Skeletal muscle cell (primary cell): ENCODE measurements at places on chromosomes 16 and 17.

DNA sequence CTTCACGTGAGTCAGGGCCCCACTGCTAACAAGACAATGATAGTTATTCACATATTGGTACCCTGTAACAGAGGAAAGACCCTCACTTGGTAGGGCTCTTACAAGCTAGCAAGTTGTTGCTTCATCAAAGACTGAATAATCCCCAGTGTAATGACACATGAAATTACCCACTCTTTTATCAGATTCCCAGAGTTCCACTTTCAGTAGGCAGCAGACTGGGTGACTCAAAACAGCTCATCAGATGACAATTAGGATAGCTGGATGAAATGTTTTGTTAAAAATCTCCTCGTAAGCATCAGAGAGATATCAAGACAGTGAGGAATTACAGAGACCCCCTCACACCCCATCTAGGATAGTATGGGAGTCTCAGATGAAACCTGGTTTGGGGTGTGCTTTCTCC, 6.8 kb upstream of the OR1E2 start:
- DNase-seq = no peak

GRCh38 chr16:2487903-2488531, 13.1 kb downstream of the TBC1D24 start:
- DNase-seq = no peak

- no peak for DNase-seq
Measured at GRCh38 chr17:13863436-13863835, 205.9 kb upstream of the COX10 start.

- no peak for DNase-seq
Measured at GRCh38 chr16:3377917-3378316, 22.2 kb downstream of the OR2C1 start.

DNA sequence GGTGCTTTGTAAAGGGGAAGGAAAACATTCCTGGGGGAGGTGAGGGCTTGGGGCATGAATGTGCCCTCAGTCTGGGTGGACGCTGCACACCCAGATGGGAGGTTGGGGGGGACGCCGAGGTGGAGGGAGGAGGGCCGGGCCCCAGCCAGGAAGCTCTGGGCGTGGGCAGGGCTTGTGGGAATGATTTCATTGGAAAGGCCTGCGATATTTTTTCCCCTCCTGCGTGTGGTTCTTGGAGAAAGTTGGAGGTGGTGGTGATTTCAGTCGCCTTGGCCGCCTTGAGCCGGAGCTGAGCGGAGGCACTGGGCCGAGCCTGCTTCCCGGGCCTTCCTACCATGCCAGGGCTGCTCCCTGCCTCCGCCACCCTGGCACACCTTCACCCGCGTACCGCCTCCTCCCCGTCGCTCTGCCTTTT, 26.4 kb upstream of the CLEC18A start:
- peak; percentile 56 for DNase-seq

DNA sequence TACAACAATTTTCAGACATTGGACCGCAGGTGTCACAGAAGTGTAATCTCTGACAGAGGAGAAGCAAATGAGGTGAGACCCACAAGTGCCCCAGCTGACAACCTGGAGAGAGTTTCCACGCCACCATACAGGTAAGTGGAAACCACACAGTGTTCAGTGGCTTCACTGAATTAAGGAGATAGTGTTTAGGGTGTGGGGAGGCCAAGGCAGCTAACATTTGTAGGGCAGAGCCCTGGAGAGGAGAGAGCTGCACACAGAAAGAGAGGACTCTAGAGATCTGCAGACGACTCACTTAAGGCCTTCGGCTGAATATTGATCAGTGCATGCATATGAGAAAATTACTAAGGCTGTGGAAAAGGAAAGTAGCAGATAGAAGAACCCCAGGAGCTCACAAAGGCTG, 228.9 kb upstream of the TNRC6C start:
- no peak for DNase-seq

- no peak for DNase-seq
Measured at GRCh38 chr17:82697808-82698064, 762 bp downstream of the RAB40B start.

DNA sequence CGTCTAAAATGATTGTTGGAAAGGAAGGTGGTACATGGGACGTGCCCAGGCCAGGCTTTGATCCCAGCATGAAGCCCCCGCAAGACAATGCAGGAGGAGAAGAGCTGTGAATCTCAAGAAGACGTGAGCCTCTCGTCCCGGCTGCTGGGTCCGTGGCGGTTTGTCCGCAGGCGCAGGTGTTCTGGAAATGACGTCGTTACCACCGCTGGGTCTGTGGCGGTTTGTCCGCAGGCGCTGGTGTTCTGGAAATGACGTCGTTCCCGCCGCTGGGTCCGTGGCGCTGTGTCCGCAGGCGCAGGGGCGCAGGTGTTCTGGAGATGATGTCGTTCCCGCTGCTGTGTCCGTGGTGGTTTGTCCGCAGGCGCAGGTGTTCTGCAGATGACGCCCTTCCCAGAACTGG, 14.1 kb downstream of the SPG7 start:
- DNase-seq = no peak

DNA sequence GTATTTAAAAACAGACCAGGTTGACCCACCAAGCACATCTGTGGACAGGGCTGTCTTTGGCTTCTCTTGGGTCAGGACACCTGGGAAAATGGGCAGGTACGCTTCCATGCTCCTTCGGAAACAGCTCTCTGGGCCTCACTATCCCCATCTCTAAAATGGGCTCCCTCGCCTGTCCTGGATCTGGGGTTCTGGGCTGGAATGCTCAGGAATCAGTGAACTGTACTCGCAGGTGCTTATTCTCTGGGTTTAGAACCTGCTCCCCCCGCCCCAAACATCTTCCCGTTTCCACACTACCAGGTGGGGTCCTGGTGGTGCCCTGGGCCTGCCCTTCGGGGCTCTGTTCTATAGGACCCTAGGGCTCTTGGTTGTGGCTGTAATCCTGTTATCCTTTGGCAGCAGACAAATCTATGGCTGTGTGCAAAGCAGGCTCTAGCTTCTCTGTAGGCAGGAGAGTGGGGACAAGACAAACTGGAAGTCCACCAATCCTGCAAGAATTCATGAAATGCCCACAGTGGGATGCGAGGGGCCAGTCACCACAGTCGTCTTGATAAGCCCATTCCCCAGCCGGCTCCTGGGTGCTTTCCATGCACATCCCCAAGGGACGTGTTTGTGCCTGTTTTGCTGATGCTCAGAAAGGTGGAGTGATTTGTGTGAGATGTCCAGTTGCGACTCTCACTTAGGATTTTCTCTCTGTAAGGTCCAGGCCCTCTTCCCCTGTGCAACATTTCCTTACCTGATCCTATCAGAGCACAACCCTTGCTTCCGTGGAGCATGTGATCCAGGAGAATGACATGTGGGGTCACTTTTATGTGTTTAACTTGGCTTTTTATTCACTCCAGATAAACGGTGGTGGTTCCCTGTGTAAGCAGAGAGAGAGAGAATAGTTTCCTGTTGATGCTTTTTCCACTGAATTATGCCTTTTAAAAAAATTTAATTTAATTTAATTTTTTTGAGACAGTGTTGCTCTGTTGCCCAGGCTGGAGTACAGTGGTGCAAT, 37.2 kb downstream of the HAPSTR1 start:
- DNase-seq = no peak

- no peak for DNase-seq
Measured at GRCh38 chr17:9324864-9325263, 250.8 kb downstream of the STX8 start.

GRCh38 chr17:19317359-19318095, 45.0 kb downstream of the B9D1 start:
- DNase-seq = peak; percentile 70

GRCh38 chr17:17325228-17325627, 22.1 kb downstream of the NT5M start:
- DNase-seq = no peak

DNA sequence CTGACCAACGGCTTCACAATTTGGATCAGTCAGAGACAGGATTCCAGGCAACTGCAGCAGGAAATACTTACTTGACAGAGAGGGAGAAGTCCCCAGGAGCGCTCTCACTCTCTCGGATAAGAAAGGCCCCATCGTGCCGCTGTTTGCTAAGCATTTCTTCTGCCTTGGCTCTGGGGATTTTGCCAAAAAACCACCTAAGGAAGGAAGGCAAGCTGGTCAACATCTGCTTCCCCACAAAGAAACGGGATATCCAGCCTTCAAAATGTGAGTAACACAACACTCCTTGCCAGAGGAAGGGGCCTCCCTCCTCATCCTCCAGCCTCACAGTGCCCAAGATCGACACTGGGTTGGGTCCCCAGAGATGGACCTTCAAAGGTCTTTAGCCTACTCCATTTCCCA, 36.6 kb upstream of the SLC25A19 start:
- DNase-seq = peak; percentile 20

GRCh38 chr17:40632216-40632615, 15.4 kb downstream of the SMARCE1 start:
- no peak for DNase-seq

DNA sequence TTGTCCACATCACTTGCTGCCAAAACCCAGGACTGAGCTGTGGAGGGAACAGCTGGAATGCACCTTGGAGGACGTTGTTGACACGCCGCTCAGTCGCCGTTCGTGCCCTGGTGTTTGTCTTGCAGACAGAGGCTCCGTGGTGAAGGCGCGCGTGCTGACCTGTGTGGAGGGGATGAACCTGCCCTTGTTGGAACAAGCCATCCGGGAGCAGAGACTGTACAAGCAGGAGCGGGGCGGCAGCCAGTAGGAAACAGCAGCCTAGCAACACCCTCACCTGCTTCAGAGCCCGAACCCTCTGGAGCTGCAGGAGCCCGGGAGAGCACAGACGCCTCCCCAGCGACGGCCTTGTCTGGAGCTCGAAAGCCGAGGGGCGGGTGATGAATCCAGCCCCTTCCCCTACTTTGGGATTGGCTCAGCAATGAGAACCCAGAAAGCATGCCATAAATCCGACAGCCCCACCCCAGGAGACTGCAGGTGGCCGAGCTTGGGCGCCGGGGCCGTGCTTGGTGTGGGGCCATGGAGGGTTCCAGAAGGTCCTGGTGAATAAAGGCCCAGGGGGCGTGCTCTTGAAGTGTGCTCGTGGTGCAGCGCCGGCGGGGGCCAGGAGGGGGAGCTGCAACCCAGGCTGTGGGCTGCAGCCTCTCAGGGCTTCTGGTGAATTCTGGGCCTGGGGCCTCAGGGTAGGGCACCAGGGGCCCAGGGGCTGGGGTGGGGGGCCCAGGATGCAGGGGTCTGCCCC, 470 bp upstream of the CDK3 start:
- no peak for DNase-seq

DNA sequence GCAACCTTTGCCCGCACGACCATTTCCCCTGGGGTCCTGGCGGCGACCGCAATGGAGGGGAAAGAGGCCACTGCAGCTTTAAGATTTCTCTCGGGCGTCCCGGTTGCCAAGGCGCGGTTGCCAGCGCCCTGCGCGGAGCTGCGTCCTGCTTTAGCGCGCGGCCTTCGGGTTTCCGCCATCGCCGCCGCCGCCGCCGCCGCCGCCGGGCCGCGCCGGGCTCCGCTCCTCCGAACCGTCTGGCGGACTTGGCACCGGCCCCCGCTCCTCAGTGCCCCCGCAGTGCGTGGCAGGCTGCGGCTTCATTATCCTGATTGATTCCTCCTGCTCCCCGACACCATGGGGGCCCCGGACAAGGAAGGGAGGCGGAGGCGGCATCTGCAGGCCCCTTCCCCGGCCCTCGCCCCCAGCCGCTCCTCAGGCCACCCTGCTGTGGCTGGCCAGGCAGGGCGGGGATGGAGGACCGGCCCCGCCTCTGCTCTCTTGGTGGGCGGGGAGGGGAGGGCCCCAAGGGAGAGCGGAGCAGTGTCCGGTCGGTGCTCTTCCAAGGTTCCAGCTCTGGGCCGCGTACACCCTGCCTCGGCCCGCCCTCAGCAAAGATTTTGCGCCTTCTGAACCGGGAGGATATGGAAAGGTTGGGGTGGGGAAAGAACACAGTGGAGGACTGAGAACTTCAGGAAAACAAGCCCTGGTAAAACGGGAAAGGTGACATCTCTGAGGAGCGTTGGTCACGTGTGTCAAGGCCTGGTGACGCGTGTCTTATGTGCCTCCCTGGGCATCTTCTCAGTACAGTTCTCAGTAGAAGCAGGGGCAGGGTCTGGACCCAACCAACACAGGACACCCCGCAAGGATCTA, 34.0 kb downstream of the NEUROD2 start:
- DNase-seq = no peak

- no peak for DNase-seq
Measured at GRCh38 chr16:53078247-53078646, 23.5 kb downstream of the CHD9 start.

DNA sequence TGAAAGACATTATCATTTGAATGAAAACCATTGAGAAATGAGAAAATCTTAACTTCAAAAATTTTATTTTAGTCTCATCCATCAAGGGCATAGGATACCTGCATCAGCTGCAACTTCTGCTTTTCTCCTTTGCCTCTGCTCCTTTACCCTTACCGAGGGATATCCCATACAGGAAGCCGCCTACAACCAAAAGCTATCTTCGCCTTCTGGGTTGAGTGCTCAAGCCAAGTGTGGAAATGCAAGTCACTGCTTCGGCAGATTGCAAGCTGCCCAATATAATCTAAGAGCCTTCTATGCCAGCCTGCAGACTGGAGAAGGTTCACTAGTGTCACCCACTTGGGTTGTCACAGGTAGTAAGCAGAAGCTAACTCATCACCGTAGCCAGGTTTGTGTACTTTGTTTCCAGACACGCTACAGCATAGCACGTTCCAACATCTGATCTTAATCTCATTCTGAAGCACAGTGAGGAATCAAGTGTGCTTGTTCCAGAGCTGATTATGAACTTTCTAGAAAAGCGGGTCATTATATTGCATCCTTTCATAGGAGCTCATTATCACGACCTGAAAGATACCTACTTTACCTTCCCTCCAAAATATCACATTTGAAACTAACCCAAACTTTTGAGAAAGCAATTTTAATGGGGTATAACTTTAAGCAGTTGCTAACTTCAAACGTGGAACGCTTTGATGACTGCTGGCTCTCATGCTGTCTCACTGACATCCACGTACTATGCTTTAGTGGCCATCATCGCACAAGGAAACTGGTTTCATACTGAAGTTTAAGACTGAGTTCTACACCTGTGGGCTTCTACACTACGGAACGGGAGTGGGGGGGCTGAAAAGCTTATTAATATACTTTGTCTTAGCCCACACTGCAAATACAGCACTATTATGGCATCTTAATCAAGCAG, 8.0 kb upstream of the UNK start:
- no peak for DNase-seq

DNA sequence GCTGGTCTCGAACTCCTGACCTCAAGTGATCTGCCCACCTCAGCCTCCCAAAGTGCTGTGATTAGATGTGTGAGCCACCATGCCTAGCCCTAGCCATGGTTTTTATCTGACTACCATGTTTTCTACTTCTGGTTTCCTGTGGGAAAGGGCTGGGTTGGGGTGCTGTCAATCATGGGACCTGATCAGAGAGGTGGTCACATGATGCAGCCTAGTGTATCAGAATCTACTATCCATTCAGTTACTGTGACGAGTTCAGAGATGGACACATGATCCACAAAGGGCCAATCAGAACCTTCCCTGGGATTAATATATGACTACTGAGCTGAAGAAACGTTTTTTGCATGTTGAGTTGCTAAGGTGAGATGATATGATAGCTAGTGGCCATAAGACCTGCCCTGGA, 59.1 kb downstream of the ABCC6 start:
- DNase-seq = no peak

GRCh38 chr17:35875072-35875799, 4.9 kb downstream of the CCL5 start:
- no peak for DNase-seq

GRCh38 chr17:77231076-77231871, 90.5 kb downstream of the SEC14L1 start:
- DNase-seq = no peak

GRCh38 chr16:12468552-12468951, 335.1 kb downstream of the CPPED1 start:
- DNase-seq = no peak
